T47D (cell line): ENCODE measurements at places on chromosomes 3 and 15.

DNA sequence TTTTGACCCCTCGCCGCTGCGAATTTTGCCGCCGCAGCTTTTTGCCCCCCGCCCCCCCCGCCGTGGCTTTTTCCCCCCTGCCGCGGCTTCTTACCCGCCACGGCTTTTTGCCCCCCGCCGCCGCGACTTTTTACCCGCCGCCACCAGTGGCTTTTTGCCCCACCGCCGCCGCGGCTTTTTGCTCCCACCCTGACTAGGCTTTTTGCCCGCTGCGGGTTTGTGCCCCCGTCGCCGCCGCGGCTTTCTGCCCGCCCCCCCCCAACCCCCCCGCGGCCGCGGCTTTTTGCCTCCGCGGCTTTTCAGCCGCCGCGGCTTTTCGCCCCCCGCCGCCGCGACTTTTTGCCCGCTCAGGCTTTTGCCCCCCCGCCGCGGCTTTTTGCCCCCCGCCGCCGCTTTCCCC is 598.1 kb downstream of the GOLGA6L6 start:
- no peak for DNase-seq

- no peak for DNase-seq
Measured at GRCh38 chr15:81037952-81038743, 37.4 kb downstream of the TLNRD1 start.

GRCh38 chr15:93029214-93029835 is 59.7 kb downstream of the RGMA start:
- DNase-seq: no peak

GRCh38 chr3:114207768-114208167 is 28.9 kb upstream of the DRD3 start:
- no peak for DNase-seq

- no peak for DNase-seq
Measured at GRCh38 chr15:63827113-63827512, 6.6 kb downstream of the HERC1 start.

DNA sequence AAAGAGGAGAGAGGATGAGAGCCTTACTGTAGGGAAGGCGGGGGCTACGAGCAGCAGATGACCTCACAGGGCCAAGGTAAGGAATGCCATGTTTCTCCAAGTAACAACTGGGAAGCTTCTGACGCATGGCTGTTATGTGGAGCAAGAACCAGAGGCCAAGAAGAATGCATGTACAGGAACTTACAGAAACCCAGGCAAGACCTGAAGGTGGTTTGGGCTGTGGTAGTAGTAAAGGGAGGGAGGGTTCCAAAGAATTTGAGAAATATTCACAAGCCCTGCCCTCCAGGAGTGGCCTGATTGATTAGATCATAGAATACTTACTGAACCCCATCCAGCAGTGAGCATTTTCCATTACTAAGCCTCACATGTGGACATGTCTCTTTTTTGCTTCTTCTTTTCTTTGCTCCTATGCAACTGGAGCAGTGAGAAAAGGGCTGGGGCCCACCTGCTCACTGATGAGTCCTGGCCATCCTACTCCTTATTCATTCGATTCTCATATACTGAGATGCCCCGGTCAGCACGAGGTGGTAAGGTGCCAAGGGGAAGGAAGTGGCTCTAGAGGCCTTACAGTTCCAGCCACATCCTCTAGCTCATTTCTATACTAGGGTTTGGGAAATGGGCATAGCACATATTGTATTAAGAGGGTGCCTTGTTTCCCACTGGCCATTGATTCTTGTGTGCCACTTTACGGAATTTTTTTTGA is 8.3 kb upstream of the SLC12A8 start:
- DNase-seq: no peak

DNA sequence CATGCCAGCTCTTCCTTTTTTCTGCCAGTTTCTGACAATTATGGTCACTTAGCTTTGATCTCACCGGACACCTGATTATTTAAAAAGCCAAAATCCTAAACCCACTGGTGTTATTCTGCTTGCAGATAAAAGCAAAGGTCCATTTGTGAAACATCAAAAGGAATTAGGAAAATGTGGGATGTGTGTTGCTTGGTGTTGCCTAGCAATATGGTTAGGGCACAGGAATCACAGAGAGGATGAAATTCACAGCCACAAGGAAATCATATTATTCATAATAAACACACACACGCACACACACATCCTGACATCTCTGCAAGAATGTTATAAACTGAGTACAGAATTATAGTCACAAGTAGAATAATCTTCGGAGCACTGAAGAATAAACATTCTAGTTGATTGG is 89.3 kb upstream of the BHLHE40 start:
- DNase-seq: no peak

DNA sequence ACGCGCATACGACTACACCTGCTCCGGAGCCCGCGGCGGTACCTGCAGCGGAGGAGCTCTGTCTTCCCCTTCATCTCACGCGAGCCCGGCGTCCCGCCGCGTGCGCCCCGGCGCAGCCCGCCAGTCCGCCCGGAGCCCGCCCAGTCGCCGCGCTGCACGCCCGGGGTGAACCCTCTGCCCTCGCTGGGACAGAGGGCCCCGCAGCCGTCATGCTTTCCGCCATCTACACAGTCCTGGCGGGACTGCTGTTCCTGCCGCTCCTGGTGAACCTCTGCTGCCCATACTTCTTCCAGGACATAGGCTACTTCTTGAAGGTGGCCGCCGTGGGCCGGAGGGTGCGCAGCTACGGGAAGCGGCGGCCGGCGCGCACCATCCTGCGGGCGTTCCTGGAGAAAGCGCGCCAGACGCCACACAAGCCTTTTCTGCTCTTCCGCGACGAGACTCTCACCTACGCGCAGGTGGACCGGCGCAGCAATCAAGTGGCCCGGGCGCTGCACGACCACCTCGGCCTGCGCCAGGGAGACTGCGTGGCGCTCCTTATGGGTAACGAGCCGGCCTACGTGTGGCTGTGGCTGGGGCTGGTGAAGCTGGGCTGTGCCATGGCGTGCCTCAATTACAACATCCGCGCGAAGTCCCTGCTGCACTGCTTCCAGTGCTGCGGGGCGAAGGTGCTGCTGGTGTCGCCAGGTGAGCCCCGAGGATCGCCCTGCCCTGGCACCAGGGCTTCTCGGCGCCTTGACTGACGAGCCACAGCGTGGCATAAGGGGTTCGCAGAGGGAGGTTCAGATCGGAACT is 420 bp downstream of the SLC27A2 start:
- DNase-seq: peak; percentile 49

GRCh38 chr3:57512166-57512565 is 32.0 kb downstream of the DNAH12 start:
- no peak for DNase-seq

- DNase-seq: no peak
Measured at GRCh38 chr3:51808934-51809333, 29.9 kb upstream of the IQCF6 start.

DNA sequence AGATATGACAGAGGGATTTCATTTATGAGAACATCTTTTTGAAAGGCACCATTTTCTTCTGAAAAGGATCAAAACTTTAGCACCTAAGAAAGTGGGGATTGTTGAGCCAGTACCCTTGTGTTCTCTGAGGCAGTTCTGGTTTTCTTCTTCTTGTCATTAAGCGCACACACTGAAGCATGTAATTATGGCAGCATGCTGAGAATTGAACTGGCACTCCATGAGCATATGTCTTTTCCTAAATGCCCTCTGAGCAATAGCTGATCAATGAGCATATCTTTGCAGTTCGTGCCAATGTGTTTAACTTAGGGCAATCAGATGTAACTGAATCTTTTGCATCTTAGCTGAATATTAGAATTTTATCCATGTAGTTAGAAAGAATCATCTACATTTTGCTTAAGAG is 53.9 kb upstream of the VGLL3 start:
- no peak for DNase-seq

- no peak for DNase-seq
Measured at GRCh38 chr3:26920646-26921478, 298.3 kb downstream of the LRRC3B start.

- peak; percentile 48 for DNase-seq
Measured at GRCh38 chr15:53072077-53072476, 281.9 kb upstream of the ONECUT1 start.

DNA sequence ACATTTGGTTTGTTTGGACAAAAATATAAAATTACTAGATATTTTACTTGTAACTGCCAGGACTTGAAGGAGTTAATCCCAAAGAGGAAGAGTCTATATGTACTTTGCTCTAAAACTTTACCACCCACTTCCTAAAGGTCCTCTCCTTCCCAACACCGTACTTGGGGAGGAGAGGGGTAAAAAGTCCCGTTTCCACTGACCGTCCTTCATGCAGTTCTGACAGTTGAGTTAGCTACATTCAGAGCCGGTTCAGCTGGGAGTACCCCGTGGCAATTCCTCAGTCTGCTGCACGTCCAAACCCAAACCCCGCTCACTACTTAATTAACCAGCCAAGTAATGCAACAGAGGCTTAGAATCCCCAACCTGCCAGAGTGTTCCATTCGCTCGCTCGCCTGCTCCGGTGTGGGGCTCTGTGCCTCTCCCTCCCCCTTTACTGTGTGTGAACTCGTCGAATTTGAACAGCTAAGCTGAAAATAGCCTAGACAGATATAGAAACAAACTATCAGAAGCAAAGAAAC is 519.7 kb downstream of the FOXP1 start:
- peak; percentile 29 for DNase-seq

DNA sequence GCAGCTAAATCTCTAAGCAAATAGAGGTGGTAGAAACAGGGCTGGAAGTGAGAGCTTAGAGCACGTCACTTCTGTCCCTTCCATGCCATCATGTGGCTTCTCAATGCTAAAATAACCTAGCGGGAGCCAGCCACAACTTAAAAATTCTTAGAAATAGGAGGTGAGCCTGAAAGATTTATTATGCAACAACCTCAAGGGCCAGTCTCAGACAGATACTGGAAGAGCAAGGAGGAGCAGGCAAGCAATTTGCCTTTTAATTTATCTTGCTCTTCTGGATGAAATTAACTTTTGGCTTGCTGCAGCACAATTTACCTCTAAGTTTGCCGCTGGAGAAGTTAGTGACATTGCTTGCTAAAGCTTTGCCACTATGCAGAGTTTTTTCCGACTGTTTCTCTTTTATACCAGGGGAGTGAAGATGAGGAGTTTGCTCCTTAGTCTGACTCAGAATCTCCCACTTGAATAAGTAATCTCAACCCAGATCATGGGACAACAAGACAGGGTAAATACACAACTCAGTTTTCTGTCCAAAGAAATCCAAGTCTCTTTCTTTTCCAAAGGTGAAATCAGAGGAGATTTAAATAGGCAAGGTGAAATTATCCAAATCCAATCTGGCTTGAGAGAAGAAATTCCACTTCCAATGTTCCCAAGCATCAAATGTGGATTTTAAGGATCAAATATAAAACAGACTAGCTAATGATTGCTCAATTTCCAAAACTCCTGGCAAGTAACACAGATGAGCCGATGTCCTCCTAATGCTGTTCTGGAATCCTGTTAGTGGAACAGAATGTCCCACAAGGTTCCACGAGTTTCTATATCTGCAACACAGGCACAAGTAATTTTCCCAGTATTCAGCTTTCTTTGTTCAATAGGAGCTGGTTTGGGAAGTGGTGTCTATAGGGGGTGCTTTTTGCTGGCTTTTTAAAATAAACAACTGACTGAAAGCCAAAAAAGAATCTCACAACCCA is 329.4 kb upstream of the RORA start:
- DNase-seq: peak; percentile 17

DNA sequence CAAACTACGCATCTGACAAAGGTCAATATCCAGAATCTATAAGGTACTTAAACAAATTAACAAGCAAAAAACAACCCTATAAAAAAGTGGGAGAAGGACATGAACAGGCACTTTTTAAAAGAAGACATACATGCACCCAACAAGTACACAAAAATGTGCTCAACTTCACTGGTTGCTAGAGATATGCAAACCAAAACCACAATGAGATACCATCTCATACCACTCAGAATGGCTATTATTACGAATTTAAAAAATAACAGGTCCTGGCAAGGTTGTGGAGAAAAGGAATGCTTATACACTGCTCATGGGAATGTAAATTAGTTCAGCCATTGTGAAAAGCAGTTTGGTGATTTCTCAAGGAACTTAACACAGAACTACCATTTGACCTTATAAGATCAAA is 175.6 kb upstream of the MLF1 start:
- no peak for DNase-seq

- no peak for DNase-seq
Measured at GRCh38 chr15:39743611-39744010, 39.0 kb downstream of the FSIP1 start.
